ENCODE measurements at places on chromosomes 2 and 18.

DNA sequence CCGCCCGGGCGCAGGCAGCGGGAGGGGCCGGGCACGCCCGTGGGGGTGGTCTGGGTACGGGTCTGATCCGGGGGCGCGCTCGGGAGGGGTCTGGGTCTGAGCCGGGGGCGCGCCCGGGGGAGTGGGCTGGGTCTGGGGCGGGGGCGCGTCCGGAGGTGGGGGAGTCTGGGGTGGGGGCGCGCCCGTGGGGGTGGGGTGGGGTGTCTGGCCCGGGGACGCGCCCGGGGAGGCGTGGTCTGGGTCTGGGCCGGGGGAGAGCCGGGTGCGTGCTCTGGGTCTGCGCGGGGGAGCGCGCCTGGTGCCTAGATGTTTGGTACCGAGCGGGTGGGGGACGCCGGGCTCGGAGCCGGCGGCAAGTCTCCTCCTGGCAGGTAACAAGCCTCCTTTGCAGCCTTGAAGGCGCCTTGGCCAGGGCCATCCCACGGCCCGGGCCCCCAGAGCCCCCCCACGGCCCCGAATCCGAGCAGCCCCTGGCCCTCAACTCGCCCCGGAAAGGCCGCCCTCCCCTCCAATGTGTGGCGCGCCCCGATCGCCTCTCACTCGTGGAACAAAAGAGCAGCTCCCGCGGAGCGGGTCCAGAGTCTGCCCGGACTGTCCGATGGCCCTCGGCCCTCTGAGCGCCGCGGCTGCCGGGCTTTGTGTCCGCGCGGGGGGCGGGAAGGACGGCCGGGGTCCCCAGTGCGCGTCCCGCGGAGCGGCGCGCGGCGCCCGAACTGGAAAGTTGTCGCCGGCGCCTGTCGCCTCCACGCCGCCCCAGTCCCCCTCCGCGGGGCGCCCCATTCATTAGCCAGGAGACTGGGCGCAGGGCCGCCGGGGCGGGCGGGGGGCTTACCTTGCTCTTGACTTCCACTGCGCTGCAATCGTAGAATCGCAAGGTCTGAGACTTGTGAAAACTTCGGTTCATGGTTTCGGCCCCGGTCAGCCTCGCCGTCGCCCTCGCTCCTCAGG, 595 bp downstream of the PARD6G start:
- DNase-seq: no peak

DNA sequence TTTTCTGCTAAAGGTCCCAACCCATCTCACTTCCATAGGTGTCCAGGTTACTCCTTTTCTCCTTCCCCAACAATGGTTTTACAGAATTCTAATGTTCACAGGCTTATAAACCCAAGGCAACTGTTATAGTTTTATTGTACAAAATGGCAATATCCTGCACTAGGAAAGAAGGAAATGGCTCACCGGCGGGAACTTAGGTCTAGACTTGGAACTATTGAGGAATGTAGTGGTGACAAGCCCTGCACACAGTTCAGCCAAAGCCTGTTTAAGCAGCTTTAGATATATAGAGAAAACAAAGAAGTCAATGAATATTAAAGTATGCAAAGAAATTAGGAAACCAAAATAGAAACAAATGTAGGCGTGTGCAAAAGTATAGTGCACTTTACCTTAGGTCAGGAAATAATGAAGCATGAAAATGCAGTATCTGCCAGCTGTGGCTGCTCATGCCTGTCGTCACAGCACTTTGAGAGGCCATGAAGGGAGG, 22.7 kb upstream of the KCNG3 start:
- DNase-seq: no peak

- DNase-seq: no peak
These were observed 713.9 kb downstream of the CPS1 start for GRCh38 chr2:211270257-211270656.

GRCh38 chr2:65349863-65350262, 82.5 kb downstream of the SPRED2 start:
- DNase-seq: no peak

DNA sequence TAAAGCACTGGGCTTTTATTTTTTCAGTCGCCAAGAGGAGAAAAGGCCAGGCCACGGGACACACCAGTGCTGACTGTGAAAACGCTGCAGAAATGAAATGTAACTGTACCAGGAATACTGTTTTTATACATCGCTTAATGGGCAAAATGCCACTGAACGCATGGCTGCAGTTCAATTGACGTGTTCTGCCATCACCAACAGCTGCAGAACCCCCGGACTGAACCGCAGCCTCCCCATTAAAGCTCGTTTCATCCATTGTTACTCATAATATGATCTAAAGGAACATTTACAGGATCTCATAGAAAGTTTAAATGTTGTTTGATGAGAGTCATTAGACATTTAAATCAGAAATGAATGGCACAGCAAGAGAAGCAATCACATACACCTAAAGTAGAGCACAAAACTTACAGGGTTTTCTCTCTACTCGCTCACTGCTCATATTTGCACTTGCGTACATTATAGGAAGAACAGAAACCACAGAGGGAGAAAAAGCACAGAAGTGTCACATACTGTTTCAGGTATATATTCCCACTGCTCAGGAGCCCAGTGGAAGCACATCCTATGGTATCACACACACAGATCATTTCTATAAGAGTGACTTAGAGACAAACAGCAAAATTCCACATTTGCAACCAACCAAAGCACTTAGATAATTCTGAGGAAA, 35.3 kb downstream of the TCF4 start:
- no peak for DNase-seq

- no peak for DNase-seq
These were observed 85.2 kb upstream of the POU3F3 start for GRCh38 chr2:104768694-104769093.

- no peak for DNase-seq
These were observed 149.3 kb downstream of the VWC2L start for GRCh38 chr2:214560176-214560575.

GRCh38 chr2:198385856-198386255, 581.5 kb downstream of the PLCL1 start:
- DNase-seq: no peak

DNA sequence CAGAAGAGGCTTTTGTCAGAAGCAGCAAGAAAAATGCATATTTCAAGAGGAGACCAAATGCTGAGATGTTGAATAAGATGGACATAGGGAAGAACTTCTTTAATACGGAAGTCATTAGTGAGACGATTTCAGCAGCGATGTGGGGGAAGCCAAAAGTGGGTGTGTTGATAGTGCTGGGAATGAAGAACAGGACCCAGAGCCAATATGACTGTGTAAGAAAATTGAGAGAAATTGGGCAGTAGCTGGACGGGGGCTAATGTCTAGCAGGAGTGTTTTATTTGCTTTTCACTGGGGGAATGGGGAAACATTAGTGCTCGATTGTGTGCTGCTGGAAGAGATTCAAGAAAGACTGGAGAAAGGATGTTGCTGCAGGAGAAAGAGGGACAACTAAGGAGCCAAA, 788.7 kb upstream of the KLHL29 start:
- DNase-seq: no peak

DNA sequence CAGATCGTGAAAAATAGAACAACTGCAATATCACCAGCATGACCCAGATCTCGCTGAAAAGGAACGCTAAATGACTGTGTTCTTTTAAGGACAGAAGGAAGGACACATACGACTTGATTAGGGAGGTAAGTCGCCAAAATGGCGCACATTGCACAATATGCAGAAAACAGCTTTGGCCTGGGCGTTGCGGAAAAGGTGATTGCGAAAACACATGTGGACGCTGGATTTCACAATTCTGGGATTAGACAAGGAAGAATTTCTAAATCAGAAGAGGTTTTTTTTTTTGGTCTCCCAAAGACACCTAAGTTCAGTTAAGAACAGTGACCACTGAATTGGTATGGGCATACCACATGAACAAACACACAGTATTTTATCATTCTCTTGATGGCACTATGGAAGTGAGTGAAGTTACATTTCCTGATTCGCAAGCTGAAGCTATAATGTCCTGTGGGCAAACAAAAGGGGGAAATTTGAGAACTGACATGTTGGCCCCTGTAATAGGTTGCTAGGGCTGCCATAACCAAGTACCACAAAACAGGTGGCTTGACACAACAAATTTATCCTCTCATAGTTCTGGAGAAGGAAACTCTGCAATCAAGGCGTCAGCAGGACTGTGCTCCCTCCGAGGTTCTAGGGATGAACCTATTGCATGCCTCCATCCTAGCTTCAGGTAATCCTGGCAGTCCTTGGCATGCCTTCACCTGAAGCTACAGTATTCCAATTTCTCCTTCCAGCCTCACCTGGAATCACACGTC, 25.8 kb upstream of the ERICH2 start:
- no peak for DNase-seq

DNA sequence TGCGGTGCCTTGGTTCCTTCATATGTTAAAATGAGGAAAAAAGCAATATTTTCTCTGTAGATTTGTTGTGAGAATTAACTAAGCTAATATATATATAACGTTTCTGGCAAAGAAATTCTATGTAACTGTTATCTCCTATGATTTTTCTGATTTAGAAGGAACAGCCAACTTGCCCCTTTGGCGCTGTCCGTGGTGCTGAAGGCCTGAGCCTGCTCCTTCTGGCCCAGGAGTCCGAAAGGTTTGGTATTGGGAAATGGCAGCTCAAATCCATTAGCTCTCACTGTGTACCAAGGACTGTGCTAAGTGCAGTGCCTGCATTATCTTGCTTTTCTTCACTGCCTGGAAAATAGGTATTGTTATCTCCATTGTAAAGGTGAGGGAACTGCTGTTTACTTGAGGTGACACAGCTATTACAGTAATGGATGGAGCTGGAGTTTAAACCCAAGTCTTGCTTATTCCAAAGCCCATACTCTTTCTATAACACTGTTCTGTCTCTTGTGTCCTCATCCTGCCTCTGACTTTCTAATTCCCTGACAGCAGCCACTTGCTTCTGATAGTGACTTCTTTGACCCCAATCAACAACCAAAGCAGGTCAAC, 52.2 kb downstream of the C1QL2 start:
- DNase-seq: no peak

DNA sequence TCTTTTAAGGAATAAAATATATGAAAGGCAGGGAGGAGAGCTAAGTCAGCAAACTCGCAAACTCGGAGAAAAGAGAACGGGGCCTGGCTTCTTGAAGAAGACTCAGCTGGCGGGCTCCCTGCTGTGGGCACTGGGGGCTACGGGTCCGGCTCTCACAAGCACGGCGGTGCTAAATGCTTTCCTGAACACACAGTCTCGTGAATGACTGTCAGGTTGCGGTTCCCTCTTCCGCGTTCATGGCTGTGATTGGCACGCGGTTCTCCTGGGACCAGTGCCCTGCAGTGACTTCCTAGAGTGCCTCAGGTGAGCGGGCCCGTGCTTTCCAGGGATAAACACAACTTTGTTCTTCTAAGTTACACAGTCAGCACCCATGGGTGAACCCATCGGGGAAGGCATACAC, 208.4 kb downstream of the HDAC4 start:
- no peak for DNase-seq

DNA sequence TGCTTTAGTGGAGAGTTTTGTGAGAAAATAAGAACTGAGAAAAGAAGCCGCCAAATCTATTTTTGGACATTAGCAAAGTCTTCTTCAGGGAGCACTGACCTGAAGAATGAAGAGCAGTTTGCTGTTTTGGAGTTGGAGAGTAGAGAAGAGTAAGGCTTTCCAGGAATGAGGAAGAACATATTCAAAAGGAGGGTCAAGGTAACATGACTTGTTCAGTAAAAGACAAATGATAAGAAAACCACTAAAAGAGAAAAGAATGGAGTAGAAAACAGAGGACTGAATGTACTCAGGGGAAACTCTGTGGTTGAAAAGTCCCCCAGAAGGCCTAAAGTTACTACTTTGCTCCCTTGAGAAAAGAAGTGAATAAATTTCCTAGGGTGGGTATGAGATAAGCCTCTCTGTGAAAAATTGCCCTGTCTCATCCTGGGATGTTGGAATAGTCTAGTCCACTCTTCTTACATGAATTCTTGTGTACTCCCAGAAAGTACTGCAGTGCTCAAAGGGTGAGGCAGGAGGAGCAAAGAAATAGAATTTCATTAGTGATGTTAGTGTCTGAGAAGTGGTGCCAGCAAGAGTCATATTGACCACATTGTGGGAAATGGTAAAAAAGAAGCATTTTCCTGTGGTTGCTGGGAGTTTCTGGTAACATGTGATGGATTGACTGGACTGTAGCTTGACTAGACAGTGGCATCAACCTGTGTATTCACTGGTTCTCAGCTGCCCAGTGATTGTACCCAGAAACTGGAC, 27.8 kb downstream of the MBD5 start:
- no peak for DNase-seq

GRCh38 chr18:46652372-46652771, 4.6 kb downstream of the LOXHD1 start:
- no peak for DNase-seq

- DNase-seq: no peak
These were observed 396.0 kb upstream of the ID2 start for GRCh38 chr2:8285898-8286297.

- DNase-seq: no peak
These were observed 109.6 kb downstream of the MEP1B start for GRCh38 chr18:32299484-32299883.

- peak; percentile 51 for DNase-seq
These were observed 63.3 kb upstream of the STK17B start for GRCh38 chr2:196234672-196235071.

DNA sequence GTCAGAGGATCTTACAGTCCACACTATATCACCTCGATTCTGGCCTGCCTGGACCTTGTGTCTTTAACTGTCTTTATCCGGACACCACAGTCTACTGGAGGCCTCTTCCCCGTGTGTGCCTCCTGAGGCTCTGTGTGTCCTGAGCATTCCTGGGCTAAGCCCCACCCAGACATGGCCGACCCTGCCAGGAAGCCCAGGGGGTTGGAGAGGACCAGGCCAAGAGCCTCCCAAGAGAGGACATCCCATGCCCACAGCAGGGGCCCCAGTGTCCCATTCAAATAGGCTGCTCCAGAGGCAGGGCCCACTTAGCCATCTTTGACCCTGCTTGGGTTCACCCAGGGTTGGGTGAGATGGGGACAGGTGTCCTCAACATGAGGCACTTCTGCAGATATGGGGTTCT, 84.7 kb upstream of the OTOS start:
- DNase-seq: no peak

- no peak for DNase-seq
These were observed 32.9 kb downstream of the OSBPL6 start for GRCh38 chr2:178227187-178227586.

DNA sequence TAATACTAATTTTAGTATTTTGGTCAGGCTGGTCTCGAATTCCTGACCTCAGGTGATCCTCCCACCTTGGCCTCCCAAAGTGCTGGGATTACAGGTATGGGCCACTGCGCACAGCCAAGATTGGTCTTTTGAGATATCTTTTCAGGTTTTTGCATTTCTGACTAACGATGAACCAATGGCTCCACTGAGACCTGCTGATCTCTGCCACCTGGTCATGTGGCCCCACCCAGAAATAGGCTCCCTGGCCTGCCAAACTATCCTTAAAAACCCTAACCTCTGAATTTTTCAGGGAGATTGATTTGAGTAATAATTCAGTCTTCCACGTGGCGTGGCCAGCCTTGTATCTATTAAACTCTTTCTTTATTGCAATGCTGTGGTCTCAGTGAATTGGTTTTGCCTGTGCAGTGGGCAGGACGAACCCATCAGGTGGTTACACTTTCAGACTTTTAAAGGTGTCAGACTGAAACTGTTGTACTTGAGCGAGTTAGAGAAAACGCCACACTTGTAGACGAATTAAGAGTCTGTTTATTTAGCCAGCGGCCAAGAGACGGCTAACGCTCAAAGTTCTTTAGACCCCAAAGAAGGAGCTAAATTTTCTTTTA, 85.8 kb upstream of the MSH6 start:
- no peak for DNase-seq

- no peak for DNase-seq
These were observed 18.8 kb downstream of the CYP26B1 start for GRCh38 chr2:72128843-72129227.
